AG09309 (cell line): ENCODE measurements at places on chromosomes 3 and 15.

GRCh38 chr15:63288342-63288741, 10.9 kb downstream of the APH1B start:
- DNase-seq, result no peak

- DNase-seq, result no peak
Observed at GRCh38 chr15:90665288-90666134, 51.6 kb upstream of the BLM start.

DNA sequence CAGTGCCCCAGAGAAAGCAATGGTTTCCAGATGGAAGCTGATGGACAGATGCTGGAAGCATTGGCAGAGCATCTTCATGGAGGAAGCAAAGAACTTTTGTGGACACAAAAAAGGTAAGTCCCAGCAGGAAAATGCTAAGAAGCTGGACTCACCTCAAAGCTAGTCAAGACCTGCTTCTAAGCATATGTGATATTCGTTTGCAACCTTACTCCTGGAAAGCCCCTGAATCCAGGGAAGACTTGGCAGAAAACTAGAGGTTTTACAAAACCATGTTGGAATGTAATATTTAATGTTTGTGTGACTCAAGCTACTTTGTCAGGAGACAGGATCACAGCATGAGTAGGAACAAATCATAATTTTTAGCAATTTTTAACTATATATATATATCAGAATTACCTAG, 288.2 kb downstream of the BCHE start:
- DNase-seq, result no peak

GRCh38 chr15:62165104-62165792, at the start of gene C2CD4B:
Gene C2CD4B, minus strand, starts transcription at chr15:62165285. Its CDS starts 301 bp downstream, at chr15:62164984.
- DNase-seq, result no peak
